ENCODE measurements at places on chromosomes 16 and 17. TPM values are rescaled to one million over a fixed set of nuclear protein-coding genes. Genes with fewer than 3 reads are reported as not detected.
A peak's percentile ranks its signal among the peaks of the same experiment; 100 is the strongest.

Gene ASPHD1
- total RNA-seq: 11.3 TPM

DNA sequence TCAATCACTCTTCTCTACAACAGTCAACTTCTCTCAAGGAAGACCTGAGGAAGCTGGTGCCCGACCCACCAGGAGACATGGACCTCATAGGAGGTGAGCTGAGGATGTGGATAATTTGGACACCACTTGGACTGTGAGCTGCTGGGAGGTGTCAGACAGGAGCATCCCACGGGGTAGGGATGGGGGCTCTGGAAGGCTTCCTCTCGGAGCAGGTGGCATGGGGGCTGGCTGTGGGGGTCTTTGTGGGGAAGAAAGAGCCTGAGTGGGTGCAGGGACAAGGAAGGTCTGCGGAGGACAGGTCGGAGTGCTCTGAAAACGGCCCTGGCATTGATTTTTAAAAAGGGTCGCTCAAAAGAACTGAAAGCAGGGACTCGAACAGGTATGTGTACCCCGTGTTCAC, 64.0 kb downstream of the TBC1D16 start:
- no peak for DNase-seq

GRCh38 chr17:39569126-39569525, 38.6 kb downstream of the NEUROD2 start:
- no peak for DNase-seq

DNA sequence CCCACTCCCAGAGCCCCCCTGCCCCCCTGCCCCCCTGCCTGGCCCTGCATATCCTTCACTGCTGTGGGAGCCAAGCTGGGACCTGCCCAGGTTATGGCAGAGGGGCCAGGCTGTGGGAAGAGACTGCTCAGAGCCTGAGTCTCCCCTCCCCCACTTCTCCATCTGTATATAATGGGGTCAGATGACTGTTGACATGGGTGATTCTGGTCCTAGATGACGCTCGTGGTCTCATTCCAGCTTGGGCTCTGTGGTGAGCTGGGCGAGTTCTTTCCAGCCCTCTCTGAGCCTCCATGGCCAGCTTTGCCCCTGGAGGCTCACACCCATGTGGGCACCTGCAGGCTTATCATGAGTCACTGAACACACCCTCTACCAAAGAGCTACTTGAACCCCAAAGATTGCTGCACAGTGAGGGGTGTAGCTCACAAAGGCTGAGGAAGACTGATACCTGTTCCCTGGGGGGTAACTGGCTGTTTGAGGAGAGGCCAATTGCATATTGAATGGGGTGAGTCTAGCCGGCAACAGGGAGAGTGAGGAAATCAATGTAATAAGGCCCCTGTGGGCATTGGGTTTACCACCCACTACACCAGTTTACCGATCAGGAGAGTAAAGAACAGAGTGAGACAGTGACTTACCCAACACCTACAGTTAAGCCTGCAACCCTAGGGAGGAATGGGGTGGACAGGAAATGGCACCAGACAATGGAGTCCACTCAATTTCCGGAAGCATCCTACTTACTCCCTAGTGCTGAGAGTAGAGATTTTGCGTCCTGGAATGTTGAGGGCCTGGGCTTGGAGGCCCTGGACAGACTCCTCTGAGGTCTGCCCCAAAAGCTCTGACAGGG, 4.2 kb upstream of the SREBF1 start:
- DNase-seq: peak; percentile 57

GRCh38 chr17:81509972-81510784, 2.4 kb downstream of the ACTG1 start:
- DNase-seq: no peak
